ENCODE measurements at places on chromosomes 4 and X.

DNA sequence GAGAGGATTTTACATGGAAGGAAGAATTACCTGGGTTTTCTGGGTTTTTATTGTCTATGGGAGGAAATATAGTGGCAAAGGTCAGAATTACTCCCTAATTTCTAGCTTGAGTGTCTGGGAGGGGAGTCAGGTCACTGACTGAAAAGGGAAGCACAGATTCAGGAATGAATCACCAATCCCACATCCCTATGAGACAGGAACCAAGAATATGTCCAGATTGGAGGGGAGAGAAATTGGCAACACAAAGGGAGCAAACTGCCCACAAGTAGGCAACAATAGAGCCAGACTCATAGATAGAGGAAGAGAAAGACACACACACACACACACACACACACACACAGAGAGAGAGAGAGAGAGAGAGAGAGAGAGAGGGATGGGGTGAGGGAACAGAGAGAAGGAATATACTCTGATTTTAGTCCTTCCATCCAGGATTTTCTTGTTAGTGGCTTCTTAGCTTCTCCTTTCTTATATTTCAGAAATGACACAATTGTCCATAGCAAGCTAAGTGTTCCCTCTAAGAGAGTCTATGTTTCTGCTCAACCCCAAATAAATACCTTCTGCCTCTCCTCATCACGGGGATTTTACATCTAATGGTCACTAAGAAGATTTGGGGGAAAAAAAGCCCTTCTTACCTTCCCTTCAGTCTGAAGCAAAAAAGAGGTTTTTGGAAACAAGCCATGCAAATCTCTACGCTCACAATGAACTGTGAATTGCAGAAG, 12.0 kb downstream of the P2RY10 start:
- no peak for DNase-seq

DNA sequence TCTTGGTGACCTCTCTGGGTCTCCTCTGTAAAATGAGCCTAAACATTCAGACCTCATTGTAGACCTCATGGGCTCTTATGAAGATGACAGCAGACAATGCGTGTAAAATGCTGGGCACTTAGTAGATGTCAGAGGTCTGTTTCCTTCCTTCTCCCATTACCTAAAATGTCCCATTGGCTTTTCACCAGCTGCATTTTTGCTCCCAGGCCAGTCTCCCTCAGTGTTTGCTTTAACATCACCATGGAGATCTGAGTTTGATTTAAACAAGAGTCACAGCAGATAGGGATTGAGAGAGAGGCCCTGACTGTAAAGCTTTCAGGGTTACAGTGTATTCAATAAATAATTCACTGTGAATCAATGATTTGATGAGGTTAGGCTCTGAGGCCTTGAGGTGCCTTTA, 24.3 kb downstream of the PSAPL1 start:
- no peak for DNase-seq

DNA sequence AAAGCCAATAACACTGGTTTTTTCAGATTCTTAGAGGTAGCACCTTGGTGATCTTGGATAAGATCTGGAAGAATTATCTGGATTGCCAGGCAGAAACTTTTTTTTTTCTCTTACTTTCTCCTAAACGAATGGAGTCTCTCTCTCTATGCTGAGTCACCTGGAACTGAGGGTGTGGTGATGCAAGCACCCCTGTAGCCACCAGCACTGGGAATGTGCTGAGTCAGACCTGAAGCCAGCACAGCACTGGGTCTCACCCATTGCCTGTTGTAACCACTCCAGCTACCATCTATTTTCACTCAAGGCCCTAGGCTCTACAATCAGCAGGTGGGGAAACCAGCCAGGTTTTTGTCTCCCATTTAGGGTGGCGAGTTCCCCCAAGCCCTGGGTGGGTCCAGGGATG, 923.8 kb downstream of the RAPGEF2 start:
- no peak for DNase-seq

DNA sequence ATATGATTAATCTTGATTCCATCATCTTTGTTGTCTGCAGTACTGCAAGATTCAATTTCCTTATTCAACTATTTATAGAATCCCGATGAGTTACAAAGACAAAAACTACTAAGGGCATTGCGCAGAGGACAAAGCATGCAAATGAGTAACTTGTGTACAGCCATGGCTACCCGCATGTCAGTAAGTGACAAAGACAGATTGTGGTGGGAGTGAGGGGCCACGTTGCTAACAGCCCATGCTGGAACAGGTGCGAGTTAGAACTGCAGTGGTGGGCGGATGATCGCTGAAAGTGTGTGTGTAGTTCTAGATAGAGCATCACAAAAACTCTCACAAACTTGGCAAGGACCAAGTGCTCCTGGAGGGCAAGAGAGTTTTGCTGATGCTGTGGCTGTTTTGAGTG, 49.5 kb downstream of the ACOX3 start:
- DNase-seq, result no peak
